ENCODE measurements at places on chromosomes 6 and 20. TPM values are rescaled to one million over a fixed set of nuclear protein-coding genes. Genes with fewer than 3 reads are reported as not detected.

The KCNQ2 gene
- not detected for total RNA-seq

The DZANK1 gene
- 0.93 TPM for total RNA-seq

The TMEM217 gene
- 9.1 TPM for total RNA-seq

The METTL24 gene
- total RNA-seq = not detected

The PLEKHG1 gene
- 78.7 TPM for total RNA-seq

The DOK5 gene
- total RNA-seq = 10.4 TPM

The MYH7B gene
- total RNA-seq = not detected

The RBM24 gene
- total RNA-seq = 4.8 TPM

The BFSP1 gene
- 2.3 TPM for total RNA-seq

The CFB gene
- total RNA-seq = 1.3 TPM

The RNF144B gene
- 135 TPM for total RNA-seq

The ACTR5 gene
- total RNA-seq = 10.0 TPM

The HLA-DRA gene
- not detected for total RNA-seq

The PRPH2 gene
- not detected for total RNA-seq

The PRELID3B gene
- 86.7 TPM for total RNA-seq

The PTCRA gene
- not detected for total RNA-seq

The IP6K3 gene
- total RNA-seq = not detected

The ATP9A gene
- 25.2 TPM for total RNA-seq

The KCNQ5 gene
- not detected for total RNA-seq

The CLVS2 gene
- total RNA-seq = not detected

The BMP7 gene
- not detected for total RNA-seq

The PPP1R3D gene
- total RNA-seq = 7.5 TPM

The SLC22A16 gene
- not detected for total RNA-seq

The TSHZ2 gene
- not detected for total RNA-seq

The FBXO30 gene
- 24.1 TPM for total RNA-seq

The TBC1D7 gene
- 21.5 TPM for total RNA-seq

The PLCB4 gene
- total RNA-seq = 3.5 TPM

The DNAH8 gene
- 0.07 TPM for total RNA-seq

The IYD gene
- not detected for total RNA-seq

The TRIM15 gene
- total RNA-seq = not detected

The NNAT gene
- not detected for total RNA-seq
